Dermis microvascular lymphatic vessel endothelial cell (primary cell): ENCODE measurements at places on chromosomes 1 and 21. TPM values are rescaled to one million over a fixed set of nuclear protein-coding genes. Genes with fewer than 3 reads are reported as not detected.
A peak's percentile ranks its signal among the peaks of the same experiment; 100 is the strongest.

Gene UBXN11
- 1.7 and 2.7 TPM in 2 replicates for total RNA-seq

Gene BSND
- under 0.01 TPM in 1 of 2 replicates, not detected in the other for total RNA-seq

Gene DCDC2B
- not detected in 2 replicates for total RNA-seq

Gene KRTAP21-2
- not detected in 2 replicates for total RNA-seq

GRCh38 chr1:161993576-161993975 lies 30.1 kb downstream of the OLFML2B start:
- no peak for DNase-seq

- DNase-seq, result no peak
Observed at GRCh38 chr1:30877205-30877912, 31.2 kb downstream of the SDC3 start.

DNA sequence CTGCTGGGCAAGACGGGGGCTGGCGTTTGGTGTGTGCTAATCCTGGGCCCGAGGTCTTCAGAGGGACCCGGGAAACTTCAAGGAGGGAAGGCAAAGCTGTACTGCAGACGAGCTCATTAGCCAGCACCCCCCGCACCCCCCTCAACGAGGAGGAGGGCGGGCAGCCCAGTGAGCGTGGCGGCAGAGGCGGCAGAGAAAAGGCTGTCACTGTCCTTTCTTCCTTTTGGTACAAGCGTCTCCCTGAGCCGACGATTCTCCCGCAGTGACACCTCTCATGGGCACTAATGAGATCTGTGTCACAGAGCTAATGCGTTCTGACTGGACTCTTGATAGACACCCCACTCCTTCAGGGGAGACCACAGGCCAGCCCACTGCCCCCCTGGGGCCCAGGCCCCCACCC lies 29.5 kb downstream of the DMAP1 start:
- DNase-seq, result no peak

- no peak for DNase-seq
Observed at GRCh38 chr1:67217417-67217816, 51.2 kb downstream of the IL23R start.

DNA sequence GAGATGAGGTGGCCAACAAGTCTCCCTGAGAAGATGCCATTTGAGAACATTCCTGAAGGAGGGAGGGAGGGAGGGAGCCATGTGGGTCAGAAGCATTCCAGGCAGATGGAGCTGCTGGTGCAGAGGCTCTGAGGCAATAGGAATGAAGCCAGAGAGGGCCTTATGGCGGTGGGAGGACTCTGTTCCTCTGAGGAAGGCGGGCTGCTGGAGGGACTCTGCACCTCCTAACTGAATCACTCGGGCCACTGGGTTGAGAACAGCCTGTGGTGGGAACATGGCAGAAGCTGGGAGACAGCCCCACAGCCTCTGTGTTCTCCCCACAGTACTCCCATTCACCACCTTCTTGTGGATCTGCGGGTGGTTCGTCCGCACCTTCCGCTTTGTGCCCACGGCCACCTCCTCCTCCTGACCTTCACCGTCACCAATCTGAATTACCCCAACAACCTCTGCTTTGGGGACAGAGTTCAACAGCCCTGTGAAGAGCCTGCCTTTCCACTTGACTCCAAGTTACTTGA lies 2.4 kb upstream of the TMEM125 start:
- DNase-seq, result no peak

DNA sequence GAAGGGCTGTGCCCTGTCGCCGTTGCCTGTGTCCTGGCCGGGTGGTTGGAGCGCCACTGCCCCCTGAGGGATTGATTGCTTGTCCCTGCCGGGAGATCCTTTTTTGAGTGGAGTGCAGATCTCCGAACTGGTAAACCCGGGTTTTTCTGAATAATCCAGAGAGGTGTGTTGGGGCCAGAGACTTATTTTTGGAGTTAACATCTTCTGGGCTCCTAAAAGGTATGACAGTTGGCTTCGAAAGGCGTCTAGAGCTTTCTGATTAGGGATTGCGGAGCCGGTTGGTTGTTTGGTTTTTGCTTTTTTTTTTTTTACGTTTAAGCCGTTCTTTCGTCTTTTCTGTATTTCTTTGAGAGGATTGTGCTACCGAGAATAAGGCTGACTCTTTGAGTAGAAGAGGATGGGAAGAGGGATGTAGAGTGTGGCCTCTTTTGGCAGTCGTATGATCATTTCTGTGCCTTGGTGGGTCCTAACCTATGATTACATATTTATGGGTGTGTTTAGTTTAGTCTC lies 756 bp downstream of the RLF start:
- DNase-seq, result peak; percentile 13

DNA sequence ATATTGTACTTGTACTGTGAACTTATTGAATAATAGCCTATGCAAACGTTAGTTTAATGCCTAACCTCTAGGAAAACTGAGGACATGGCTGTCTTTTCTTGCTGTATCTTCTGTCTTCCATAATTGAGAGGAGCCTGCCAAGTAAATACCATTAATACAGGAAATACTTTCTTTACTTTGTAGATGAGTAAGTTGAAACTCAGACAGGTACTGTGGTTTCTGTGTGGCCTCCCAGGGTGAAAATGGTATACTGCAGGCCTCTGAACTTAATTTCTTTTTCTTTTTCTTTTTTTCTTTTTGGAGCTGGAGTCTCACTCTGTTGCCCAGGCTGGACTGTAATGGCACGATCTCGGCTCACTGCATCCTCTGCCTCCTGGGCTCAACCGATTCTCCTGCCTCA lies 208.8 kb upstream of the ADGRL4 start:
- DNase-seq, result no peak

GRCh38 chr21:26441149-26441548 lies 131.9 kb downstream of the CYYR1 start:
- no peak for DNase-seq

- no peak for DNase-seq
Observed at GRCh38 chr1:53683986-53684740, 54.8 kb downstream of the GLIS1 start.
